ENCODE measurements at places on chromosomes 12 and 14.

DNA sequence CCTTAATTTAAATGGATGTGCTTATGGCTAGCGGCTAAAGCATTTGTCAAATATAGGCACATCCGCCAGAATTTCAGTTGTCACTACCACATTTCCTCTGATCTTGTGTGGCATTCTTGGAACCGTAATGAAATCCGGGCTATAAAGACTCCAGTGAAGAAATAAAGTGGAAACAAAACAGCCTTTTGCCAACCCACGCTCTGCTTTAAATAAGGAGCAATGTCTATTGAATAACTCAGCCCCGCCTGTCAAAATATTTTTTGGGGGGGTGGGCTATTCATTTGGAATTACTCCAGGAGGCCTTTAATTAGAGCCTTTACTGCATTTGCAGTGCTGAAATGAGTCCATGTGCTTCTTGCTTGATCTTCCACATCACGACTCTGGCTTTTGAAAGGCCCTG is 179.6 kb upstream of the RPH3A start:
- DNase-seq, result no peak

- no peak for DNase-seq
These were observed 79.5 kb downstream of the OTOGL start for GRCh38 chr12:80178846-80179245.

GRCh38 chr12:94280063-94280462 is 131.7 kb downstream of the PLXNC1 start:
- no peak for DNase-seq

DNA sequence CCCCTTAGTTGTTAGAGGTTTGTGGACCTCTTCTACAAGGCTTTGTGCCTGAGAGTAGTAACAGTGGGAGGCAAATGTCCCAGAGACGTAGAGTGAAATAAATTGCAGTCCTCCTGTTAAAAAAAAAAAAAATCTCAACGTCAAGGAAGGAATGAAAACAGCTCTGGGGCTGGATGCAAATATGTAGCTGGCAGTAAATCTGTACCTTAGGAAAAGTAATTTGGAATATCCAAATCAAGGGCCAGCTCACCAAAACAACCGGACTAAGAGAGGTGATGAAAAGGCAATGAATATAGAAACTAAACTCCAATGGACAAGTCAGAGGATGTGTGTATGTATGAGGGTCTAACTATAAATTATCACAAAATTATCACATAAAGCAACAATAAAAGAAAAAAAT is 27.0 kb downstream of the SINHCAF start:
- DNase-seq, result no peak

DNA sequence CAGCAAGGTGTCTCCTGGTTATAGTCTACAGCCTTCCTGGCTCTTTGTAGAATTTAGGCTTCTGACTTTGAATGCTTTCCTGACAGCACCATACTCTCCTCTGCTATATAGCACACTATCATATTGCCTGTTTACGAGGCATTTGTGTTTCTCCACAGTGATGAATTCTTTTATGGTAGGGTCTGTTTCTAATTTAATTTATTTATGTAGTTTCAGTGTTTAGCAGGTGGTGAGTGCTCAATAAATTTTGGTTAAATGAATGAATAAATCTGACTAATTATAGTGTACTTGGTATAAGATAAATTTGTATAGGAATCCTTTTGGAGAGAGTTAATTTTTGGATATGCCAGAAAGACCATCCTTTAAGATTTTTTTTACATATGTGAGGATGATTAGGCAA is 115.3 kb downstream of the RAD51B start:
- DNase-seq, result no peak

DNA sequence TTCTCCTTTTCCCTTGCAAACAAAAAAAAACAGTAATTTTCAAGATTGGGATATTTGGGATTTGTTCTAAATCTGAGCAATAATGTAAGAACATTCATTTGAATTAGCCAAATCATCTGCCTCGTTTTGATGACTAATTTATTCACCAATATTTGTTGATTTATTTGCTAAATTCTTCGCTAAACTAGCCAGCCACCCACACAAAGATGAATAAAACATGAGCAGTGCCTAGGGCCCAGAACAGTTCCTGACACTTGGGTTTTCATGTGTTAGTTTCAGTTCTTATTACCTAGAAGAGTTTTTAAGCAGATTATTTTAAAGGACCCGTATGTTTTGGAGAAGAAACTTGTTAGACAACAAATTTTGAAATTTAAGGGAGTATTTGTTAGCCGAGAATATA is 1.4 kb downstream of the ETNK1 start:
- peak; percentile 13 for DNase-seq

- DNase-seq, result no peak
These were observed 33.4 kb downstream of the CCER1 start for GRCh38 chr12:90921536-90921935.

DNA sequence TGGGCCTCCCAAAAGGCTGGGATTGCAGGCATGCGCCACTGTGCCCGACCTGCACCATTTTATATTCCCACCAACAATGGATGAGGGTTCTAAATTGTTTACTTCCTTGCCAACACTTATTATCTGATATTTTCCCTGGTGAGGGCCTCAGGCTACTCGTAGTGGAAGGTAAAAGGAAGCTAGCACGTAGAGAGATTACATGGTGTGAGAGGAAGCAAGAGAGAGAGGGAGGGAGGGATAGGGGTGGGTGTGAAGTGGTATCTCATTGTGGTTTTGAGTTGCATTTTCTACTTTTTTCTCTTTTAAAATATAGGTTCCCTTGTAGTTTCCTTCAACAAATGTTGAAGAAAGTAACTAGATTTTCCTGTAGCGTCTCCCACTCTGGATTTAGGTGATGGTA is 30.9 kb downstream of the MYO1H start:
- DNase-seq, result no peak

GRCh38 chr12:65924716-65925115 is 100.4 kb downstream of the HMGA2 start:
- no peak for DNase-seq

GRCh38 chr12:128570191-128571065 is 253.3 kb downstream of the SLC15A4 start:
- DNase-seq, result no peak

Data from CD4-positive, alpha-beta memory T cell (primary cell).